Natural killer cell (primary cell): ENCODE measurements at places on chromosomes 11 and 22. TPM values are rescaled to one million over a fixed set of nuclear protein-coding genes. Genes with fewer than 3 reads are reported as not detected.
A peak's percentile ranks its signal among the peaks of the same experiment; 100 is the strongest.

DNA sequence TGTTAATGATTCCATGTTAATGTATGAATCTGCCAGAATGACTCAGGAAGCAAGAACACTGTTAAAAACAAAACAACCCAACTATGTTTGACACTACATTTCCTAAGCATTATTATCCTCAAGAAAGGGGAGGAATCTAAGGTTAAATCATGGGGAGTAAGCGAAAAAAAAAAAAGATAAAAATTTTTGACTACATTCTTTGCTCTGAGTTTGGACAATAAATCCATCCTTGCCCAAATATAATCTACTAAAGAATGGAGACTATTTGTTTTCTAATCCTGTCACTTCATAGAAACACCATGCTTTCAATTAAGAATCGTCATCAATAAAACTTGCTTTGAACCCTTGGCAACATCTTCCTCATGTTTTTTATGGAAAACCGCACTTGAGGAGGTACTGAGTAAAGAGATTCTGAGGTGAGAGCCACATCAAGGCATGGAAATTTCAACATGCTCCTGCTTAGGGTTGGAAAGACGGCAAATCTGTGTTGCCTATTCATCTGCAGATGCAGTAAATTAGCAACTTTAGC is 9.7 kb downstream of the MAML2 start:
- no peaks in the 10 kb centered on the region for H3K27me3 ChIP-seq
- peaks cover 2% of the 10 kb centered on the region for H3K36me3 ChIP-seq
- no peak for DNase-seq
- H3K4me3 ChIP-seq, result no peak overlapping the region
- no peak overlapping the region for H3K27ac ChIP-seq
- H3K4me1 ChIP-seq, result peaks cover 14% of the 10 kb centered on the region

- H3K27me3 ChIP-seq, result no peaks in the 10 kb centered on the region
- peak; percentile 77 for DNase-seq
- H3K4me3 ChIP-seq, result no peak overlapping the region
- no peak overlapping the region for H3K27ac ChIP-seq
- peaks cover 65% of the 10 kb centered on the region for H3K36me3 ChIP-seq
- H3K4me1 ChIP-seq, result no peaks in the 10 kb centered on the region
Observed at GRCh38 chr11:68584097-68584496, 100.2 kb upstream of the GAL start.

DNA sequence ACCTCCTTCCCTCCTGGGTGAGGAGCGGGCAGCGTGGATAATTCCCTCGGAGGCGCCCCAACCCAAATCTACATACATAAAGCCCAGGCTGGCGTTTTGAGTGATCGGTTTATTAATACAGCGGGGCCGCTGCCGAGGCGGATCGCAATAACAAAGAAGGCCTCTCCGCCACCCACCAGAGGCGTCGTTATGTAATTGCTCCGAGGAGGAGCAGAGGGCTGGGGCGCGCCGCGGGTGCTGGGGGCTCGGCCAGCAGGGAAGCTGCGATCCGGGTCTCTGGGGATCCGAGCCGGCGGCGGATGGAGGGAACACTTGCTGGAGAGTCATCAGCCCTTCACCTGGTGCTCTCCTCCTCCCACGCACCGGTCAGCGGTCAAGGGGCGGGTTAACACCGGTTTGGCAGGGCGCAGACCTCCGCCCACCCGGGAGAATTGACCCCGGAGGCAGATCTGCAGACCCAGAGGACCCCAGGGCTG is 6.4 kb upstream of the TP53I11 start:
- H3K4me3 ChIP-seq, result no peak overlapping the region
- no peak overlapping the region for H3K27ac ChIP-seq
- DNase-seq, result no peak
- peaks cover 21% of the 10 kb centered on the region for H3K4me1 ChIP-seq

DNA sequence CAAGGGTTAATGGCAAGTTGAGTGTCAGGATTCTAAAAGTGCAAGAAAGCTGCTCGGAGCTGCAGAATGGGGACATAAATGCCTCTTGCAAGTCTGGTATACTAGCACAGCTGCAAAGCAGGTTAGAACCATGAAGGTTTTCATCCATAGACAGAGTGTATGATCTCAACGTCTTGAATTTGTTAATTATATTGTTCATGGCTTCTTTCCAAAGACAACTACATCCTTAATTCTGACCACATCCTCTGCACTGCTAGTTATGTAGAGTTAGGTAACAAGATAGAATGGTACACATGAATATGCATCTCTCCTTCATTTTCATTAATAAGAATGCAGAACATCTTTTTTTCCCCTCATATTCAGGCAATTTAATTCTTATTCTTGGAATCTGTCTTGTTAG is 34.2 kb downstream of the EXPH5 start:
- no peak overlapping the region for H3K4me3 ChIP-seq
- H3K27me3 ChIP-seq, result no peaks in the 10 kb centered on the region
- no peak for DNase-seq

GRCh38 chr22:30435674-30436126 is 10.1 kb downstream of the MTFP1 start:
- H3K36me3 ChIP-seq, result no peaks in the 10 kb centered on the region
- H3K27me3 ChIP-seq, result no peaks in the 10 kb centered on the region
- H3K27ac ChIP-seq, result peak overlapping the region; percentile 87
- peak; percentile 60 for DNase-seq
- peak overlapping the region; percentile 6 for H3K4me3 ChIP-seq

The PPARA gene
- 20.1 TPM for total RNA-seq

The FGF4 gene
- total RNA-seq, result not detected

The SEC14L2 gene
- 6.6 TPM for total RNA-seq

The PRSS23 gene
- 96.5 TPM for total RNA-seq
